T follicular helper cell (primary cell): ENCODE measurements at places on chromosomes 3 and 15.

DNA sequence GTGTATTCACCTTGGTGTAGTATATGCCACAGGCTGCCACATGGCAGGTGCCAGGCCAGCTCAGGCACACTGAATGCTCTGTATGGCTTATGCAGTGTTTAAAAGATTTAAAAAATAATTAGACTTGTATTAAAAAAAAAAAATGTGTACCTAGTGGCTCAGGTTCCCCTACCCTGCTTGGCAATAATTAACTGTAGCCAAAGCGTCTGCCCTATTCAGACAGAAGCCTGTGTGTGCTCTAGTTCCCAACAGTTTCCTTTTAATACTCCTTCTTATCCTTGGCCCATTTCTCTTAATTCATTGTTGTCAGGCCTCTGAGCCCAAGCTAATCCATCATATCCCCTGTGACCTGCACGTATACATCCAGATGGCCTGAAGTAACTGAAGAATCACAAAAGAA lies 752.2 kb upstream of the CFAP20DC start:
- DNase-seq, result no peak

DNA sequence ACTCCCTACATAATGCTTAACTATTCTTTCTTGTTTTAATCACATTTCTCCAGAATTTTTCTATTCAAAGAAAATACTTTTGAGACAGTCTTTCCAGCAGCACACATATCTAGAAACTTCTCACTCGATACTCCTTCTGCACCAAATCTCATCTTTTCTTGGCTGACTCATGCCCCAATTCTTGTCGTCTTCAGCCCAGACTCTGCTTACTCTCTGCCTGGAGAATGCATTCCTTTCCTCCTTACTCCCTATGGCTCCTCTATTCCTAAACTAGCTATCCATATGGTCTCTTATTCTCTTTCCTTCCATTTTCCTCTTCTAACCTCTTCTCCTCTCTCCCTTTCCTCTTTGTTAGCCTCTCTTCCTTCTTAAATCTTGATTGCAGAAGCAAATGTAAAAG lies 158.7 kb downstream of the GBE1 start:
- no peak for DNase-seq

DNA sequence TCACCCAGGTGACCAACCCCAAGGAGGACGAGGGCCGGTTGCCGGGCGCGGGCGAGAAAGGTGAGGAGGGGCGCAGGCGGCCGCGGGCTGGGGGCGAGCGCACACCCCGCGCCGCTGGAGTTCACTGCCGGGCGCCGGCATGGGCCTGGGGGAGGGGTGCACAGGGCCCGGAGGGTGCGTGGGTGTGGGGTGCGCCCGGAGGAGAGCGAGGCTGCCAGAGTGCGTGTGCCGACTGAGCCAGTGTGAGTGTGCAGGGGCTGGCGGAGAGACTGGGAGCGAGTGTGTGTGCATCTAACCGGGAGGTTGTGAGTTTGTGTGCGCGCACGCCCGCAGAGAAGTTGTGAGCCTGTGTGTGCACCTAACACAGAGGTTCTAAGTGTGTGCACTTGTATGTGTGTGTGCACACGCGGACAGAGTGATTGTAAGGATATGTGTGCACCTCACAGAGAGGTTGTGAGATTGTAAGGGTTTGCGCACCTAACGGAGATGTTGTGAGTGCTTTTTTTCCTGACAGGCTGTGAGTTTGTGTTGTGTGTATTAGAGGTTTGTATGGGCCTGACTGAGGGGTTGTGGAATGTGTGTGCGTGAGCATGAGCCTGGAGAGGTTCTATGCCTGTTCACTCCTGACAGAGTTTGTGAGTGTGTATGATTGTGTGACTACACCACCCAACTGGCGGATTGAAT lies 681 bp downstream of the CTDSPL start:
- no peak for DNase-seq

DNA sequence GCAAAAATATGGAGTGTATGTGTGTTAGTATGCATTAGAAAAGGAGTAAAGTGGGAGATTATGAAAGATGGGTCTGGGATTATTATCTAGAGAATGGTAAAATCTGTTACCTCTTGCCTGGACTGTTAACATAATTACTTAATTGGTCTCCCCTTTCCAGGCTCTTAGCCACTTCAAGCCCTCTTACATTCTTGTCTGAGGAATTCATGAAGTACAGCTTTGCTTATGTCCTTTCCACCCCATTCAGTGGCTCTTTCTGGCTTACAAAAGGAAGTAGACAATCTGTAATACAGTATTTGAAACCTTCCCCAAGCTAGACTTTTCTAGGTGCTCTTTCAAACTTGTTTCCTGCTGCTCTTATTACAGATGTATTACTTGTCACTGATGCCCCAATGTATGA lies 129.8 kb downstream of the MBNL1 start:
- DNase-seq, result no peak

DNA sequence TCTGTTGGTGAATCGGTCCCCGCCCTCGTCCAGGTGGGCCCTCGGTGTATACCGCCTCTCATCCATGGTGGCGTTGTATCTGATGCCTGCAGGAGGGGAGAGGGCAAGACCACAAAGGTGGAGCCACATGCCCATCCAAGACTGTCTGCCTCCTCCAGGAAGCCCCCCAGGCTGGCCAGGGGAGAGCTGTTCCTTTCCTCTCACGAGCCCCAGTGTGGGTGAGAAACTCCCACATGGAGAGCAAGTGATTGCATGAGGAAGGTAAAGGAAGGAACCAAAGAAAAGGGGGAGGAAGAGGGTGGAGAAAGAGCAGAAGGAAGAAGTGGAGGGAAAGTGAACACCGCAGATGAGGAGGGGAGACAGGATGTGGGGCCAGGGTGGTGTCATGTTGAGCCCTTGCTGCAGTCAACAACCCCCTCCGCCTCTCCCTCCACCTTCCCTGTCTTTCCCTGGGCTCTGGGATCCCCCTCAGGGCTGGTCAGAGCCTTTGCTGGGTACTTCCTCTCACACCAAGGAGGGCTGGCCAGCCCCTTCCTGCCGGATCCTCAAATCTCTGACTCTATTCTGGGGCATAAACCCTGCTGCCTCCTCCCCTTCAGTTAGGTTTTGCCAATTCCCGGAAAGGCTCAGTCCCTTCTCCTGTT lies 49.3 kb downstream of the FEM1B start:
- DNase-seq, result no peak

- no peak for DNase-seq
These were observed 71.0 kb upstream of the MDFIC2 start for GRCh38 chr3:70383360-70383831.

- DNase-seq, result no peak
These were observed at the start of gene GPR176 for GRCh38 chr15:39919748-39920509. Gene GPR176 (minus strand): TSS chr15:39920266. CDS start chr15:39920026, 240 bp downstream.

- DNase-seq, result no peak
These were observed 8.2 kb upstream of the RPP25 start for GRCh38 chr15:74964794-74965193.

- DNase-seq, result no peak
These were observed 27.2 kb downstream of the ACAA1 start for GRCh38 chr3:38109580-38110313.

DNA sequence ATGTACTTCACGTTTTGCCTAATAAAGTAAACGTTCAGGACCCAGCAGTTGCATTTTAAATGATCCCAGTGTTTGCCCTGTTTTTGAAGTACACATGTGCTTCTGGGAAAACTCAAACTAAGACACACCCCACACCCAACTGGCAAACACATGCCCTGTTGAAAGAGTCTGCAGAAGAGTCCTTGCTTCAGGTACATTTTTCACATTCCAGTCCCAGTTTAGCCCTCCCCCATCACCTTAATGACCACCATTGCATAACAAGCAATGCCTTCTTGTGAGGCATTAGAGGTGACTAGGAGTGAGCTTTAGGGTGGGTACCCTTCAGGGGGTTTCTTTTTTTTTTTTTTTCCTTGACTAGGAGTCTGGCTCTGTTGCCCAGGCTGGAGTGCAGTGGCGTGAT lies 322.3 kb downstream of the CNTN4 start:
- DNase-seq, result no peak

GRCh38 chr3:69197922-69198530 lies 75.6 kb upstream of the LMOD3 start:
- DNase-seq, result peak; percentile 60

GRCh38 chr3:122560680-122561079 lies 3.4 kb downstream of the PARP9 start:
- peak; percentile 45 for DNase-seq

DNA sequence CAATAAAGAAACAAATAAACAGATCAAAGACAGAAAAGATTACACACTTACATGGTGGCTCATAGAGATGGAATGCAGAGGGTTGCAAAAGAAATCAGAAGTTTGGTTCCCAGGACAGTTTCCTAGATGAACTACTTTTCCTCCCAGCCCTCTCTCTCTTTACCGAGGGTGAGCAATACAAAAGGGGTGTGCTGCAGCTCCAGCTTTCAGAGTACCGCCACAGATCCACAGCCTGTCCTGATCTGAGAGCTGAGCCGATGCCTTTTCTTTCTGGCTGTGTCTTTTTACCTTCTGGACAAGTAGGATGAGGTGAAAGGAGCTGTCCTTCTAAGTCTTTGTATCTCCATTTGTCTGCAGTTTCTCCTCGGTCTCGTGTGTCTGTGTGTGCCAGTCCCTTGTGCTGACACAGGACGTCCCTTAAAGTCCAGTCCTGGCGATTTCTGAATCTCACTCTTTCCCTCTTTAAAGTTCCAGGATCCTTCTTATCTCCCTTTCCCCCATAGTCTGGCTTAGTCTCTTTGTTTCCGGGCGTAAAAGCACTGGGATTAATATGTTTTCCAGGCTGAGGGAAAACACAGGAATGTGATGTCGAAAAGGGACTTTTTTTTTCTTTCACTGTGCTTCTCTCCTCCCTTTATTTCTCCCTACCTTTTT lies 540 bp downstream of the CCDC80 start:
- DNase-seq, result no peak

DNA sequence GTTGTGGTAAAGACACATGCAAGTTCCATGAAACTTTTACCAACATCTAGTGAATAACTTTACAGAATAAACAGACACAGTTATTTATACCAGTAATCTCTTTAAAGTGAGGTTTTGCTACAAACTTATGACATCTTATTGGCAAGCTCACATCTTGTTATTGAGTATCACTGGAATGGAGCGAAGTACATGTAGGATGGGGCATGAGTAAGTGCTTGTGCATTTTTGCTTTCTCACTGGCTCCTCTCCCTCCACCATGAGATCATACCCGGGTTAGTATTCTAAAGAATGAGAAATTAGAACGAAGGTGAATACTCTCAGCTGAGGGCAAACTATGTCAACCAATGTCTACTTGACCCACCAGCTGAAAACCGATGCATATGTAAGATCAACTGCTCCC lies 193.3 kb upstream of the ZNF717 start:
- DNase-seq, result no peak

DNA sequence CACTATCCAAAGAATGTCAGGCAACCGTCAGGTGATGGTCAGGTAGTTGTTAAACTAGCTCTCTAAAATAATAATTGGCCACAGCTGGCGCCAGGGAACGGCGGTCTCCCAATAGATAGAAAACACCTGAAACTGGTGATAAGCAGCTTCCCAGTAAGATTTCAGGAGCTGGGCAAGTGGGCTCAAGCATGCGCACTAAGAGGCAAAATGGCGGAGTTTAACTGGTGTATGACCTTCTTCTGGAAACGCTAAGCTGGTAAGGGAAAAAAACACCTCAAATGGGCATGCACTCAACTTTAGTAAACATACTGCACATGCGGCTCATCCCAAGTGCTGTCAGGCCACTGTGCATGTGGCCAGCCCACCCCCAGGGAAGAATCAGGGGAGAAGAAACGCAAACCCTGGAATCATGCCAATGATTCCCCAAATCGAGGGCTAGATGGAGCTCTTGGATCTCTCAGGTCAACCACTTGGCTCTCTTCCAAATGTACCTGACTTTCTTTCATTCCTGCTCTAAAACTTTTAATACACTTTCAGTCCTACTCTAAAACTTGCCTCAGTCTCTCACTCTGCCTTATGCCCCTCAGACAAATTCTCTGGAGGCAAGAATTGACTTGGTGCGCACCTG lies 195.0 kb downstream of the ZNF621 start:
- no peak for DNase-seq

- no peak for DNase-seq
These were observed 9.9 kb downstream of the BCL6 start for GRCh38 chr3:187735383-187735782.

DNA sequence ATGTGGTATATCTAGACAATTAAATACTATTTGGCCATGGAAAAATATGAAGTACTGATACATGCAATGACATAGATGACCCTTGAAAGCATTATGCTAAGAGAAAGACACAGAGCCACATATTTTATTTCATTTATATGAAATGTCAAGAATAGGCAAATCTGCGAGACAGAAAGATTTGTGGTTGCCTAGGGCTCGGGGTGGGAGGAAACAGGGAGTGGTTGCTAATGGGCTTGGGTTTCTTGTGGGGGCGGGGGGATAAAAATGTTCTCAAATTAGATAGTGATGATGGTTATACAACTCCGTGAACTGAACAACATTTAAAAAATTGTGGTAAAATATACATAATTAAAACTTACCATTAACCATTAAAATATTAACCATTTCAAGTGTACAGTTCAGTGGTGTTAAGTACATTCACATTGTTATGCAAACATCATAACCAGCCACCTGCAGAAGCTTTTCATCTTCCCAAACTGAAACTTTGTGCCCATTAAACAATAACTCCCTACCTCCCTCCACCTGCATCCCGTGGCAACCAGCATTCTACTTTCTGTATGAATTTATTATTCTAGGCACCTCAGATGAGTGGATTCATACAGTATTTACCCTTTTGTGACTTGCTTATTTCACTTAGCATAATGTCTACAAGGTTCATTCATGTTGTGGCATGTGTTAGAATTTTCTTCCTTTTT lies 24.3 kb upstream of the ANP32A start:
- DNase-seq, result no peak

DNA sequence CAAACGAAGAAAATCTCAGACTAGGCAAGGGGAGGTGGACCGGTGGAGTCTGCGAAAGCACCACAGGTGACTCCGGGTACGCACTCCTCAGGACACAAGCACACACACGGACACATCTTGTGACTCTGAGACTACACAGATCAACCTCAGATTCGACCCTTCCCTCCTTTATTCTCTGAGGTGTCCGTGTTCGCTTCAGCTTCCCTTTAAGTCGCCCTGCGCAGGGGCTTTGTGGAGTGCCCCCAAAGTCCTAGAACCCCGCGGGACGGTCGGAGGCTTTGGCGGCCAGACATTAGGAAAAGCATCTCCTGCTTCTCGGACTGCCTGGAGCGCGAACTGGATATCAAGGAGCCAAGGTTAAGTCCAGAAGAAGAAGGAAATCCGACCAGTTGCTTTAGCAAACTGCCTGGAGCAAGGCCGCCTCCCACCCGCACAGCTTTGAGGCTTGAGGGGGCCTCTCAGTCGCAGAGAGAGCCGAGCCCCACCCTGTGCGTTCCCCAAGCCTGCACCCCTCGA lies 730 bp downstream of the DGKG start:
- DNase-seq, result no peak
